Peyer's patch (tissue), 4 donors: ENCODE measurements at places on chromosomes 5 and 9. TPM values are rescaled to one million over a fixed set of nuclear protein-coding genes. Genes with fewer than 3 reads are reported as not detected.

Gene SH3PXD2B
- 10.5 TPM for total RNA-seq

Gene PTPRD
- total RNA-seq: 85.8 TPM

Gene IFNA16
- not detected for total RNA-seq

Gene MARCOL
- not detected for total RNA-seq

Gene SVEP1
- total RNA-seq: 6.1 TPM

Gene STK32A
- total RNA-seq: 0.38 TPM

Gene KIF4B
- total RNA-seq: not detected

Gene TRIM36
- 48.9 TPM for total RNA-seq

DNA sequence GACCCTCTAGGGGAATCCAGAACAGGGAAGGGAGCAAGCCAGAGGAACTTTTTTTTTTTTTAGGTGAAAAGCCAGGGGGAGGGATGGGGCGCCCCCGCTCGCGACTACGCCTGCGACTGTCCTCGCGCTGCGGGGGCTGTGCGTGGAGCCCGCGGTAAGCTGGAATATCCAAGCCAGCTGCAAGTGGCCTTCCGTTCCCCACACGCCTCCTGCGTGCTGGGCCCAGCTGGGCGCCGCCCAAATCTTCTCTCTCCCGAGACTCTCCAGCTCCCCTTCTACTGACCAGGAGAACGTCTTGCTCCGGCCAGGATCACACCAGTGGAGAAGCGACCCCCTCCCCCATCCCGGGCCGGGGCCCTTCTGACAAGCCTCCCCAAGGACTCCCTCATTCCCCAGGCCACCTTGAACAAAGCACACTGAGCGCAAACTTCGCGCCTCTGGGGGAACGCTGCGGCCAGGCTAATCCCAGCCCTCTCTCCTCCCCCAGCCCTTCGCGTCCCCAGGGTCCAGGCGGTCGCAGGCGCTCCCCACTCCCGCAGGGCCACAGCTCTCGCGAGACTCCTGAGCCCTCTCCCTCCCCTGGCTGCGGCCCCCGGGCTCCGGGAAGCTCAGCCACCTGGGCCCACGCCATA, 6.6 kb downstream of the BARX1 start:
- no peak for DNase-seq

- DNase-seq: peak; percentile 68
These were observed 158.6 kb upstream of the DMRT1 start for GRCh38 chr9:682633-683508.

- DNase-seq: no peak
These were observed 18.0 kb upstream of the CXCL14 start for GRCh38 chr5:135596788-135597187.

GRCh38 chr5:1875281-1875842, 7.4 kb downstream of the IRX4 start:
- DNase-seq: no peak

DNA sequence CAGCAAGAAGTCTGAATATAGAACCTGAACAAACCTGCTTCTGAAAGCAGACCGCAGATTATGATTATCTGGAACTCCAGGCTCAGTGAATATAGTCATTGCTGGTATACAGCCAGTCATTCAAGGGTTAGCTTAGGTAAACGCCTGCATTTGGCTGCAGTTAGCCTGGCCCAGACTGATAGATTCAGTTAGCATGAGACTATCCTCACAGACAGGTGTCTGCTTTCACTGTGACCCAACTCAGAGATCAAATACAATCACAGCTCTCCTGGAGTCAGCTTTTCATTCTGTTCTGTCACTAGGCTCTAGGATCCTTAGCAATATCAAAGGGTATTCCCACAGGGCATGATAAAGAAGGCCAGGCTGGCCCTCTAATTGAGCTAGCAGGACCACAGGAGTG, 138.6 kb upstream of the PLCXD3 start:
- no peak for DNase-seq

DNA sequence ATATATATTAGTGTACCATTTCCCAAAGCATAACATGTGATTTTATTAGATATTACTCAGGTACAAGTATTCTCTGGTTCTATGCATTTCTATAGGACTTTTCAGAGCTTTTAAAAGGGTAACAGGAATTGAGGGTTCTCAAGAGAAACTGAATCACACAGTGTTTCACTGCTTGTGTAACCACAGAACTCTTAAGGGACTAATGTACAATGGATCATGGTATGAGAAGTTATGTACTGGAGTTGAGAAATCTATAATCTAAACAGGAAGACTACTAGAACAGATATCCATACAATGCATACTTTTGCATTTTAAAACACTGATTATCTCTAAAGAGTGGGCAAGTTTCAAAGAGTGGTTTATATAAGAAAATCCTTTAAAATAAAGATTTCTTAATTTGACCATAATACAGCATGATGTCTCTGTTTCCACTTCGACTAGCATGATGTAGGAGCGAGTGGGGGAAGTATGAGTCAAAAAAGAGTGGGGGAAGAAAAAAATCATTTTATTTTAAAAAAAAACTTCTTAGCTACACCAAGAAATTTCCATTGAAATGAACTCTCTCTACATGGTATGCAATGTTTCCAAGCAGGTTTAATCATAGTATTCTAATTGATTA, 183.5 kb downstream of the RFX3 start:
- DNase-seq: no peak

DNA sequence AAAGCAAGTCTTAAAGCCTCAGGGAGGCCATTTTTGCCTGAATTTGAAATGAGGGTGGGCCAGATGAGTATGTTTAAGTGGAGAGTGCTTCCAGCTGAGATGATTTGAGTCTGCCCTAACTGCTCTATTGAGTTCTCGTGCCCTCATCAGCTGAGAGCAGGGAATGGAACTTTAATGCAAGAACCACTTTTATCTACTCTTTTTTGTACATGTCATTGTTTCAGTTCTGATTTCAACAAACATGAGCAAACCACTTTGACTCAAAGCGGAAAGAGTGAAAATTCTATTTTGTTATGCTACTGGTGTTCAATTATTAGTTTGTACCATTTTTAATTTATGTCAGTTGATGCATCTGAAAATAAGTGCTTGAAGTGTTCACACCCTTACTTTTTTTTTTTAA, 35.8 kb downstream of the DCAF10 start:
- no peak for DNase-seq

GRCh38 chr5:81980598-81981260, 8.9 kb downstream of the ATG10 start:
- no peak for DNase-seq

DNA sequence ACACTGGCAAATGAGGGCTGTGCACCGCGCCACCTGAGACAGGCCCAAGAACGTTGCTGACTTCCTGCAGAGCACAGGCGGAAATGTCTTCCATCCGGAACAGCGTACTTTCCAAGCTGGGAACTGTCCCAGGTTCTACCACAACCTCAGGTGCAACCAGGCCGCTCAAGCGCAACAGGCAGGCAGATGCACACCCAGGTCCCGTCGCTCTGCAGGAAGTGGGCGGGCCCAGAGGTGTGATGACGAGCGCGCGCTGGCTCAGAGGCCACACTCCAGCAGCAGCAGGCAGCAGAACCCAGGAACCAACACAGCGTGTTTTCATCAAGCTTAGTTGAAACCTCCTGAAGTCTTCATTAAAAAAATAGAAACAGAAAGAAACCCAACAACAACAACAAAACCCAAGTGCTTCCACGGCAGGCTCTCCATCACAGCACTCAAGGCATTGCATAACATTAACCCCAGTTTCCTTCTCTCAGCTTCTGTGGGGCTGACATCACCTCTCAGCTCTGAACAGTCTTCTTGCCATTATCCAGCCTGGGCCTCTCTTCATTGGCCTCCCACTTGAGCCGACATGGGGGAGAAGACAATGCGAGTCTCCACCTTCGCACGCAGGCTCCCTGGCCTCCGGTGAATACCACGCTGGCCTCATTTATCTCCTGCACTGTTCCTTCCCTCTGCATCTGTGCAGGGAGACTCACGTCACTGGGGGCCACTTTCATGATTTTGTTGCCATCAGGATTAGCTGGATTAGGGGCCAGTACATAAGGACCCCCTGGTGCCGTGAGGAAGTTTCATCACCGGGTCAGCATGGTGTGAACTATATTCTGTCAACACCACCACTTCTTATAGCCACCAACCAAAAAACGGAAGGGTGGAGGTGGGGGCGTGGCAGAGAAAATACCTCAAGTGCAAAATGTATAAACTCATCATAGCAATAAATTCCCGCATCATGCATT, 22.1 kb downstream of the PTCH1 start:
- peak; percentile 92 for DNase-seq

DNA sequence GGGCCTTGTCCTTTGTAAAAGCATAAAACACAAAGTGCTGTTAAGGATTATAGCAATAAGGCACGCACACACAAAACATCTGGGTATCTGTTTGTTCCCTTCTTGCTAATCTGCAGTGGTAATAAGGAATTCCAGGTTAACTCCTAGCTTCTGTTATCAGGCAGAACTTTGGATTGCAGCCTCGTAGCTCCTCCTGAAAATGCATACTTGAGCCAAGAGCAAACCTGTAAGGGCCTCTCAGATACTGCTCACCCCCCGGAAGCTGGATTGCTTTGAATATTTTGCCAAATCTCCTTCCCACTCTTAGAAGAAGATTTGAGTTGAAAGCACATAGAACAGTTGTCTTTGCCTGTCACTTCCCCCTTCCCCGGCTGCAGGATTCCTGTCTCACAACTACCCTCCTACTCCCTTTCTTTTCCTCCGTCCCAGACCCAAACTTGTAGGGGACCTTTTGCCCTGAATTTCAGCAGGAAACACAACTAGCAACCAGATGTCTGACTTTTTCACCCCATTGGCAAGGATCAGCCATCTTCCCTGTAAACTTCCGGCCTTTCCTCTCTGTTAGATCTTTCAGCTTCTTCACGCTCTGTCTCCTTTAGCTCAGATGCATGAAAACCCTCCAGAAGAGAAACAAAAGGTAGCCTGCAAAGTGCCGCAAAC, 28.2 kb upstream of the SMAD5 start:
- no peak for DNase-seq

DNA sequence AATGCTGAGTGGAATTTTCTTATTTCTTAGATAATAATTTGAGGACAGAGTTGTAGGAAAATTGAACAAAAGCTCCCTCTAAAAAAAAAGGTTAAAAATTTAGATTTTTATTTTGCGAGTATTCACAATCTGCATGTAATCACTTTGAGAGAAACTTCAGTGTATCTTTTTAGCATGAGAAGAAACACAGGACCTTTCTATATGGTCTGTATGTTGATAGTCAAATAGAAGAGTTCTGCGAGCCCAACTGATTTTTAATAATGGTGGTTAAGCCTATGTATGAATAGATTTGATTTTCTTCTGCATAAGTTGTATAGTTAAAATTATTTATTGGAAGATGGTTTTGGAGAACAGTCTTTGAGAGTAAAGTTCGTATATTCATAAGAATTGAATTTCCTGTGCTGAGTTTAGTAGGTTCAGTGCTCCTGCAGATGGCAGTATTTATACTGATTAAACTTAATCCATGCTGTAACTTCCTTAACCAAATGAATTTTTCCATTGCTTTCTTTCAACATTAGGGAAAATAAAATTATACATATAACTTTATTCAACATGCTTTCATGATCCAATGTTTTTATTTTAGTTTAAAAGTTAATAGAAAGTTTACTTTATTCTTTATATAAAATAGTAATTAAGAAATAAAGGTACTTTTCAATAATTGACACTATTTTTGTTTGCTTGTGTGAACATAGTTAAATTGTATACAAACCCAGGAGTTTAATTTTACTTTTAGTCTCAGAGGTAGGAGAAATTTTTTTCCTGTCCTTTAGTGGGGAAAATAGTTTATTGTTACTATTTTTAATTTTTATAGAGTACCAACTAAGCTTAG, 19.6 kb downstream of the TCERG1 start:
- DNase-seq: no peak

DNA sequence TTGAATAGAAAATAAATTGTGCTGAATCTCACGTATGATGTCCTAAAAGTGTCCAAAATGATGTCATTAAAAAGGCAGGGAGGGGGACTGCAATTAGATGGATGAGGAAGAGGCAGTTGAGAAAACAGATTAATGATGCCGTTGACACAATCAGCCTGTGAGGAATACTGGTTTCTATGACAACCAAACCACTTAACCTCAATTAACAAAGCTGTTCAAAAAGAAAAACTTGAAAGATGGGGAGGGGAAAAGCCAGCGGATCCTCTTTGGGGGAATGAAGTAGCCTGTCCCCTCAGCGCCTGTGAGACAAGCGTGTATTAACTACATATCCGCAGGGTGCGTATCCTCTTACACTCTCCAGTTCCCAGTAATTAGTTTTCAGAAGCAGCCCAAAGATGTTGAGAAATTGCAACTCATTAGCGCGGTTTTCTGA, 160.7 kb downstream of the TTC39B start:
- DNase-seq: no peak

DNA sequence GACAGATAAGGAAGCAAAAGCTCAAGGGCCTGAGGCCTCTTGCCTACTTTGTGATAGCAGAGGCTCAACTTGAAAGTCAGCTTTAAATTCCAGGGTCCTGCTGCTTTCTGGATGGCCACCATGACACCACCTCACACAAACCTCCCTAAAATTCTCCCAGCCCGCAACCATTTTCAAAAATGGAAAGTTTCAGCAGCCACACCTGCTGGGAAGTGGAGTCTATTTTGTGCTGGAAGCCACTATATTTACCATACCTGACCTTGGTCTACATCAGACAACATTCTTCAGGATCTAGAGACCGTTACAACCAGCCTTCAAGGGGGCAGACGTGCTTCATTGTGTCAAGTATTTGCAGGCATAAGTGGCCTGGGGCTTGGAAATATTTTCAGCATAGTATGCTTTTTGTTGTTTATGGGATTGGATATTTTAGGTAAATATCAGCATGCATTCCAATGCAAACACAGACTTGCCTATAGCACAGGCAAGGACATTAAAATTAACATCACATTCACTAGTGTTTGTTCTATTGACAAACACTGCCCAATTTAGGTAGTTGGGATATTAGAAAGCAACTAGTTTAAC, 50.9 kb downstream of the BOD1 start:
- no peak for DNase-seq

GRCh38 chr5:80591352-80591751, 21.3 kb upstream of the ANKRD34B start:
- no peak for DNase-seq

DNA sequence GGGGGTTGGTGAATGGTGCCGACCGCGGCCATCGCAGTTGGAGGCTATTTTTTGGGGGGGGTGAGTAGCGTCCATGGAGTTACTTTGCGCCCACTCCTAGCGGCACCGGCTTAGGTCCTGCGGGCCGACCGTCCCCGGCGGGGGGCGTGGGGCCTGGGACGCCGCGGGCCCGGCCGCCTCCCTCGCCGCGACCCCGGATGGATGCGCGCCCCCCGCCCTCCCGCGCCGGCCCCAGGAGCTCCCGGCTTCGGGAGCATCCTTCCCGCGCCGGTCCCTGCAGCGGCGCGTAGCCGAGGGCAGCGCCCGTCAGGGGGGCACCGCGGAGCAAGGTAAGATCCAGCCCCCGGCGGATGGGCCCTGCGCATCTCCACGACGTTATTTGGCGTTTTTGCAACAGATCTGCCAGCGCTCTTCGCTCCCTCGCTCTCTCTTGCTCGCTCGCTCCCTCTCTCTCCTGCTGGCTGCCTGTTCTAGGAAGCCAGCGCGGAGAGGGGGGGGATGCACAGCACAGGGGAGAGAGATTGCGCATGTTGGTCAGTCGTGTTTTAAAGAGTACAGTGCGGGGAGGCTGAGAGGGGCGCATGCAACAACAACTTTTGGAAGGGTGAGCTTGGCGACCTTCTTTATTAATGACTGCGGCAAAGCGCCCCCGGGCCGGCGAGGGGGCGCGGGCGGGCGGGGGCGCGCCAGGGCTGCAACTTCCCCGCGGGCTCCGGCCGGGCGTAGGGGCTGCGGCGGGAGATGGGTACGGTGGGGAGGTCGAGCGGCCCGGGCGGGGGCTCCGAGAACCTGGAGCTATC, 413 bp downstream of the JADE2 start:
- peak; percentile 67 for DNase-seq
